Astrocyte (in vitro differentiated cells and primary cell): ENCODE measurements at places on chromosomes 11 and 22. TPM values are rescaled to one million over a fixed set of nuclear protein-coding genes. Genes with fewer than 3 reads are reported as not detected.

The DGCR6 gene
- total RNA-seq = 1.3 and 2.5 TPM in 2 replicates

The CLDN25 gene
- total RNA-seq = not detected in 2 replicates

The RFPL1 gene
- not detected in 2 replicates for total RNA-seq

The C22orf42 gene
- not detected in 2 replicates for total RNA-seq

The PGA5 gene
- 0.79 and 1.4 TPM in 2 replicates for total RNA-seq

The MMP13 gene
- total RNA-seq = 1.2 and 3.9 TPM in 2 replicates

The OR4X1 gene
- not detected in 2 replicates for total RNA-seq

The CCDC73 gene
- total RNA-seq = not detected in 2 replicates

The C22orf15 gene
- total RNA-seq = 0.38 and 0.39 TPM in 2 replicates

The TMPRSS6 gene
- not detected in 2 replicates for total RNA-seq

The PHOX2A gene
- 0.36 TPM in 1 of 2 replicates, not detected in the other for total RNA-seq
